Activated naive CD4-positive, alpha-beta T cell treated with anti-CD3 and anti-CD28 coated beads for 36 hours (primary cell): ENCODE measurements at places on chromosomes 7 and 10.

DNA sequence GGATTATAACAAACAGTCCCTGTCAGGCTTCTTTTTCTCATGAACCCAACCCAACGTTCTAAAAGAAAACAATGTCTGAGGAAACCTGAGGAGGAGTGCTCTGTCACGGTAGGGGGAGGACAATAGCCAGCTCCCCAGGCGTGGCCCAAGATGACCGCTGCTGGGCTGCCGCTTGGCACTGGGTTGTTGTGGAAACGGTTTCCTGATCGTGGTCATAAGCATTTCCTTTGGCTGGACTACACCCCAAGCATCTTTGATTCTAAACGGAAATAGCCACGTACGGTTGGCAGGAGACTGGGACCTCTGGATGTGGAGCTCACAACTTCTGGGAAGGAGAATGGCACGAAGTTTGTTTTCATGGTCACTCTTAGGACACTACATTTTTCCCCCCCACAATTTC is 30.4 kb upstream of the DMBT1 start:
- DNase-seq, result no peak

DNA sequence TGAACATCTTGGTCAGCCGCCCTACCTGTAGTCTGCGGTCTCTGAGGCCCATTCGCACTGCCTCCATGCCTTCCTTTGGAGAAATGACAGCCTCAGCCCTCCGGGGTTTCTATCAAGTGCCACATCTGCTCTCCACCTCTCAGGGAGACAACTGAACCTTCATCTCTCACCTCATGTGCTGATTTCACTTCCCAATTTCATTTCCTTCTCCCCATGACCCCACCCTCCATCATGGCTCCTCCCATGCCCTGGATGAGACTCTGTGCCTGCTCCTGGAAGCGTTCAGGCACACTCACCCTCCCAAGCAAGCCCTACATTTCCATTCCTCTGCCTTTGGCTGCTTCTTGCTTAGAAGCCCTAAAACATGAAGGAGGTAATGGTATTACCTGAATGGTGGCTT is 7.8 kb upstream of the SCD start:
- DNase-seq, result no peak

- no peak for DNase-seq
Observed at GRCh38 chr10:86795353-86795752, 38.9 kb downstream of the BMPR1A start.

GRCh38 chr7:149714081-149714909 is 59.1 kb downstream of the ZNF467 start:
- DNase-seq, result peak; percentile 94

- DNase-seq, result no peak
Observed at GRCh38 chr7:47149971-47150370, 431.9 kb downstream of the TNS3 start.

DNA sequence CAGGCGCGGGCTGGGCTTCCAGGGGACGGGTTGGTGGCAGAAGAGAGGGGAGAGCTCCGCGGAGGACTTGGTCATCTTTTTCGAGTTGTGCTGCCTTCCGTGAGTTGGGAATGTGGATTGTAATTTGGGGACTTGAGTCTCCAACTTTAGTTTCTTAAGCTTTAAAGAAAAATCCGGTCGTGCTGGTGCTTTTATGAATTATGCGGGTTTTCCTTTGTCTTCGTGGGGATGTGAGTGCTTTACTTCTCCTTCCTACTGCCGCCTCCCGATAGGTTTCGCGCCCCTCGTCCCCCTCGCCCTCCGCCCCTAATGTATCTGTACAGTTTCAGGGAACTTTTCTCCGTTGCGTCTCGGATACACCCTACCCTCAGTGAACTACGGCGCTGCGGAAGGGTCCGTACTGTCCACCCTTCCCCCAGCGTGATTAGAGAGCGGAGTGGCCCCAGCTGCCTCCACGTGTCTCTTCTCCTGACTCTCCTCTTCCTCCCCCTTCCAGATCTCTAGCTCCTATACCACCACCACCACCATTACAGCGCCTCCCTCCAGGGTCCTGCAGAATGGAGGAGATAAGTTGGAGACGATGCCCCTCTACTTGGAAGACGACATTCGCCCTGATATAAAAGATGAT is 649 bp downstream of the SCD start:
- no peak for DNase-seq

DNA sequence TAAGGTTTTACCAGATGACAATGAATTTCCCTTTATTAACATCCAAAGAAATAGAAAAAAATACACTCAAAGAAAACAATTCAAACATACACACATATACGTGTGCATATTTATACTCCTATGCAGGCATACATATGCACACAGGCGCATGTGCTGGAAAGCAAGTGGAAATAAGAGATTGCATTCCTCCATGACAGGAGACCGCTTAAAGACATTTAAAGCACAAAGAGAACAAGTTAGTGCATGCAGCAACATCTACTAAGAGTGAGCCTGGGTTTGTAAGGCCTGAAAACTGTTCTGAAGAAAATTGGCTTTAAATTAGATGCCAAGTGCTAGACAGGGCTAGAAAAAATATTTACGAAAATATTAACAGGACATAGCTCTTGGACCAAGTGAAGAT is 40.1 kb upstream of the PPP1R17 start:
- DNase-seq, result no peak

DNA sequence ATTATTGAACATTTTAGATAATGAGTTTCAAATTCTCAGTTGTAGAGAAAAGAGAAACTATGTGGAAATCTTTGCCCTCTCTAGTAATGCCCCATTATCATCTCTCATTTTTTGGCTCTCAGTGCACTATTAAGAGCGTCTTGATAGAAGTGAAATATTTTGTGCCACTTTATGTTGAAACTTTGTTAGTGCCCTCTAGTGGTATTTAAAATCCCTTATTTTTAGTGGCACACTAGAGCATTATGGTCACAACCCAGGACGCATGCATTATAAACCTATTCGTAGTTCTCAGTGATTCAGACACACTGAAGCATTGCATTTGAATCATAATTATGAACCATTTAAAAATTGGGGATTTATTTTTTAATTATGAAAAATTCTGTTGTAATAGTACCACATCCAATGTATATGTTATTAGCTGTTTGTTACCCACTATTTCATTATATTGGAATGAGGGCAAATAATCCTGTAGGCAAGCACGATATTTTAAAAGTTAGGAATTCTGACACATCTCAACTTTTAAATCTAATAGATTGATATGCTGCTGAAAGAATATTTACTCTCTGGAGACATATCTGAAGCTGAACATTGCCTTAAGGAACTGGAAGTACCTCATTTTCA is 21.9 kb downstream of the PDCD4 start:
- no peak for DNase-seq

DNA sequence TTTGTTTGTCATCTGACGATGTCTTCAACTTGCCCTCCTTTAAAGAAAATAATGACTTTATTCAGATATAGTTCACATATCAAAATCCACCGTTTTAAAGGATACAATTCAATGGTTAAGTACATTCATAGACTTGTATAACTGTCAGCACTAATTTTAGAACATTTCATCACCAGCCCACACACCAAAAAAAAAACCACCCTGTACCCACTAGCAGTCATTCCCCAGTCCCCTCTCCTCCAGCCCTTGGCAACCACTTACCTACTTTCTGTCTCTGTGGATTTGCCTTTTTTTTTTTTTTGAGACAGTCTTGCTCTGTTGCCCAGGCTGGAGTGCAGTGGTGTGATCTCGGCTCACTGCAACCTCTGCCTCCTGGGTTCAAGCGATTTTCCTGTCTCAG is 5.3 kb upstream of the HILPDA start:
- no peak for DNase-seq

- DNase-seq, result no peak
Observed at GRCh38 chr7:128278366-128278765, 37.3 kb downstream of the LEP start.

GRCh38 chr10:6999232-6999925 is 411.5 kb downstream of the SFMBT2 start:
- no peak for DNase-seq

DNA sequence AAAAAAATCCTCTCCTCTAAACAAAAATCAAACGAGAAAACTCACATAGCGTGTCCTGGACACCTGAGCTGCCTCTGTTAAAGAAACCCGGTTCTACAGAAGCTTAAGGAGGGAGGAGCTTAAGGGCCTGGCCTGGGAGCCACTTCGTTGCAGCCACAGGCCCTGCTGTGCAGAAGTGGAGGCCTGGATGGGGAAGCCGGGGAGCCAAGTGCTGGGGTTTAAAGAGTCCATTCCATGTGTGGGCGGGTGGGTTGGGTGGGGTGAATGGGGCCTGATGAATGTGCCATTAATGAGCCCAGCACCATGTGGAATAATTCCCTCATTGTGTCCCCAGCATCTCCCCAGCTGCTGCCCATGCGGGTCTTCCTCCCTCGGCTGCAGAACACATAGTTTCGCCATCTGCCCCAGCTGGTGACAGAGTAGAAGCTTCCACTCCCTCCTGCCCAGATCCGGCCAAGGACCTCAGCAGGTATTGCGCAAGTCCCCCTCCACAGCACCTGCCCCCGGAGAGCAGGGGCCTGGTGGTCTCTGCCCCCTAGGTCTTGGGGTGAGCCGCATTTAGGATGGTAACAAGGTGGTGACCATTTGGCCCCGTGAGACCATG is 127.8 kb upstream of the BTBD16 start:
- DNase-seq, result no peak

- no peak for DNase-seq
Observed at GRCh38 chr10:45144326-45145070, 143.8 kb downstream of the ZNF22 start.

DNA sequence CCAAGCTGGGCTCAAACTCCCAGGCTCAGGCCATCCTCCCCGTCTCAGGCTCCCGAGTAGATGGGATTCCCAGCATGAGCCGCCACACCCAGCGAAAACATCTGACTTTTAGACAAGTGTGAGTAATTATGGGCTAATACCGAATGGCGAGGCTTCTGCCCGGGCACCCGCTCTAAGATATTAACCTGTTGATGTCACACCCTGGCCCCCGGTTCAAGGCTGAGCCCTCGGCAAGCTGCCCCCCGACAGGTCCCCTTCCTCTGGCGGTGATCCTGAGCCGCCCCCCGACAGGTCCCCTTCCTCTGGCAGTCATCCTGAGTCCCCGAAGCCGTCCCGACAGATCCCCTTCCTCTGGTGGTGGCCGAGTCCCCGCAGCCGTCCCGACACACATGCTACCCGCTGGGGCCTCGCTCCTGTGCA is 5.2 kb downstream of the PSMG3 start:
- no peak for DNase-seq

- DNase-seq, result no peak
Observed at GRCh38 chr7:72267291-72267800, 144.8 kb downstream of the CALN1 start.

- DNase-seq, result no peak
Observed at GRCh38 chr10:16944402-16944801, 127.2 kb upstream of the RSU1 start.

DNA sequence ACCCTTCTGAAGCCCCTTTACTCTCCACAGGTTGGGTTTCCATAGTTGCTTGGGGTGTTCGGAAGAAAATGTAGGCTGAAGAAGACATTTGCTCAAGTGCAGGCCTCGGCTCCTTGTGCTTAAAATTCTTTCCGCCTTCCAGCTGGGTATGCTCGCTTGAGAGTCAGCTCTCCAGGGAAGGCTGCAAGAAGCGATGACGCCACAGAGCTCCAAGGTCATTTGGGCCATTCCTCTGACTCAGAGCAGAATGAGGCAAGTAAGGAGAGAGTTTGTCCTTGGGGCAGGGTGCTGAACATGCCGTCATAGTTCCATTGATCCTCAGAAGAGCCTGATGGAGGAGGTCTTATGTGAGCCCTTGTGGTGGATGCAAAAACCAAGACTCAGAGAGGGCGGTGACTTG is 27.4 kb upstream of the HSPA12A start:
- DNase-seq, result no peak

GRCh38 chr10:93124580-93125318 is 51.1 kb downstream of the CYP26A1 start:
- no peak for DNase-seq

DNA sequence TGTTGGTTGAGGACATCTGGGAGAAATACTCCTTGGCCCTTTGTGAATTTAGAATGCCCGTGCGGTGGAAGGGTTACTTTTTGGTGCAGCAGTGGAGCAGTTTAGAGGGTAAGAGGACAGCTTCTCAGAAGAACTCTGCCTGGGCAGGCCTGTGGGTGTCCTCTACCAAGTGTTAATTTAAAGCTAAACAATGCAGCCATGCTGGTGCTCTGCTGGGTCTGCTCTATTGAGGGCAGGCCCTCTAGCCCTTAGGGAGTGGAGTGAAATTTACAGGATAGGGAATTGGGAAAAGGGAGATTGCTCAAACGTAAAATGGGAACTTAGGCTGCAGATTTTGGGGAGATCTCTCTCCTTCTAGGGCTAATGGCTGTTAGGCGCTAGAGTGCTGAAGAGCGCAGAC is 22.1 kb downstream of the BLNK start:
- DNase-seq, result no peak

GRCh38 chr7:2299870-2300512 is 14.2 kb downstream of the SNX8 start:
- no peak for DNase-seq

- DNase-seq, result no peak
Observed at GRCh38 chr10:45443101-45444009, 69.3 kb downstream of the ALOX5 start.

DNA sequence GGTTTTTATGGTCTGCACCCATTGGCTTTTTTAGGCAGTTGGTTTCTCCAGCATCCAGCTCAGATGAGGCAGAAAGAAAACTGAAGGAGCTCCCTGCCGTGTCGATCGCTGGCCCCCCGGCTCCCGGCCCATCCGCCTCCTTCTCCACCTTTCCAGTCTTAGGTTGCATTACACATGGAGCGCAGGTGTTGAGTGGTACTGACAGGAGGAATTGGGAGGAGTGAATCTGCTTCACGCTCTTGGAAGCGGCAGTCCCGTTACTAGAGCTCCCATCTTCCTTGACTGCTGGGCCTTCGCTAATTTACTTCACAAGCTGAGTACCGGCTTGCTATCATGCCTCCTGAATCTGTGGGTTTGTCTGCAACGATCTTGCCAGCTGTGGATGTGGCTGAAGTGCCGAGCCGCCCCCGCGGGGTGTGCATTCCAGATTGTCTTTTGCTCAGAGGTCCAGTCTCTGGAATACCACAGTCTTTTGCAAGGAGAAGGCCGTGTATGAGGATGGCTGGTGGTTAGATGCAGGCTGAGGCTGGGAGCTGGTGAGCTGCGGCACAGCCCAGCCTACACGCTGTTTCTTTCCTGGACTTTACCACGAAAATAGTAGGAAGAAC is 17.1 kb downstream of the IQCE start:
- no peak for DNase-seq

DNA sequence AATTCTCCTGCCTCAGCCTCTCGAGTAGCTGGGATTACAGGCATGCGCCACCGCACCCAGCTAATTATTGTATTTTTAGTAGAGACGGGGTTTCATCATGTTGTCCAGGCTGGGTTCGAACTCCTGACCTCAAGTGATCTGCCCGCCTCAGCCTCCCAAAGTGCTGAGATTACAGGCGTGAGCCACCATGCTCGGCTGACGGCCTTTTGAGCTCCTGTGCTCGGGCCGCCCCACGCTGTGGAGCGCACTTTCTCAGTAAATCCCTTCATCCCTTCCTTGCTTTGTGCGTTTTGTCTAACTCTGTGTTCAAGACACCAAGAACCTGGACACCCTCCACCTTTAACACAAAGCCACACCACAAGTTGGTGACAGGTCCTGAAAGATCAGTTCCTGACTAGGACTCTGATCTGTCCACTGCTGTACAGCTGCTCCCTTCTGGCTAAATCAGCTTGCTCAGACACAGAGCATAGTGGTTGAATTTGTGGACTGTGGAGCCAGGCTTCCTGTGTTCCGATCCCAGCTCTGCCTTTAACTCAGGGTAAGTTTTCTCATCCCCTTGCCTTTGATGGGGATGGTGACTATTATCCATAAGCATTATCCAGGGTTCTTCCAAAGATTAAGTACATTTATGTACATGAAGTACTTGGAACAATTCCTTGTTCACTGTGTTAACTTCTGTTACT is 20.1 kb downstream of the CHST3 start:
- no peak for DNase-seq

GRCh38 chr10:59753267-59753666 is at the start of gene MRLN:
Gene MRLN (minus strand): TSS chr10:59753455.
- DNase-seq, result no peak
